ENCODE measurements at places on chromosomes 16 and 17.

- no peak for DNase-seq
Observed at GRCh38 chr17:68674029-68674925, 73.1 kb upstream of the FAM20A start.

DNA sequence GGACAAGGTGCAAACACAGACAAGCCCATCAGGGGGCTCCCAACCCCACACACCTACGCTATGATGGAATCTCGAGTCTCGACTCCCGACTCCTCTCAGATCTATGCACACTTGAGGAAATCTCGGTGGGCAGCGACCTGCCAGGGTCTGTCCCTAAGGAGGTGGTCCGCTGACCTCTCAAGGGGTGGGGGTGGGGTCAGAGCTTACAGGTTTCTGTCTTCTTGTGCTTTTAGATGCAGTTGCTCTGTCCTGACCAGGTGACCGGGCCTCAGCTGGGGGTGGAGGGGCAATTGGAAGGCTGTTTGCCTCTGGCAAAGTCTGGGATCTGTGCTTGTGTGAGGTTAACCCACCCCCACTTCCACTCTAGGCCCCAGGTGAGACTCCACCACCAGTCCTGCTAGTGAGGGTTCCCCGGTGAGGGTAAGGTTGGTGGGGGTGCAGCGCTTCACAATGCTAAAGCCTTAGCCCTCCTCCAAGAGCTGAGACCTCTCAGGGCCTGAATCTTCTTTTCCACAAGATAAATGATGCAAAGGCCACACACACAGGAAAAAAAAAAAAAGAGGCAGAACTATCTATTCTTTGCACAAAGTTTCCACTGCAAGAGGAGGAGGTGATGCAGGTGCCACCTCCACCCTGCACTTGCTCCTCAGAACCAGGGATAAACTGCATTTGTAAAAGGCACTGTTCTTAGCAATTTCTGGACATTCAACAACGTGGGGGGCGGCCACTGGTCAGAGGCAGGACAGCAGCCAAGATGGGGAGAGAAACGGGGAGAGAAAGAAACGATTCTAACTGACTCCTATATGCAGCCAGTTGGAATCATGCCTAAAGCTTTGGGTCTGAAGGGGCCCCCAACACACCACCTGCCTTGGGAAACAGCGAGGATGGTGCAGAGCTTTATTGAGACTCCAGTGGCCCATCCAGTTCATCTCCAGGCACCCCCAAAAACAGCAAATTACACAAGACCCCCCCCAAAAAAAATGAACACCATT, 4.1 kb downstream of the CISD3 start:
- DNase-seq: no peak

DNA sequence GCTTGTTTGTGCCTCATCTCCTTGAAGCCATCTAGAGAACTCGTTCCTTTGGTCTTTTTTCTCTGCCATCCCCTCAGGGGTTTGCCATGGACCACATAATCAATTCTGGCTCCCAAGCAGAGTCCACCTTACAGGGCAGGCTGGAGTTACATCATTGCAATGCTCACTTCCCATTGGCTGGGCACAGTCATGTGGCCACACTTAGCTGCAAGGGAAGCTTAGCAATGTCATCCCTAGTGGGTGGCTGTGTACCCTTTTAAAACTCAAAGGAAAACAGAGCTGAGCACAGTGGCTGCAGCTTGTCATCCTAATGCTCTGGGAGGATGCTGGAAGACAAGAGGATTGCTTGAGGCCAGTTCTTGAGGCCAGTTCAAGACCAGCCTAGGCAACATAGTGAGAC, 41.9 kb upstream of the POLR3E start:
- DNase-seq: no peak

- no peak for DNase-seq
Observed at GRCh38 chr17:77456951-77457548, 316.3 kb downstream of the SEC14L1 start.

- DNase-seq: no peak
Observed at GRCh38 chr17:19269106-19269505, 31.9 kb downstream of the EPN2 start.

- no peak for DNase-seq
Observed at GRCh38 chr17:73215447-73215846, 22.6 kb downstream of the COG1 start.

DNA sequence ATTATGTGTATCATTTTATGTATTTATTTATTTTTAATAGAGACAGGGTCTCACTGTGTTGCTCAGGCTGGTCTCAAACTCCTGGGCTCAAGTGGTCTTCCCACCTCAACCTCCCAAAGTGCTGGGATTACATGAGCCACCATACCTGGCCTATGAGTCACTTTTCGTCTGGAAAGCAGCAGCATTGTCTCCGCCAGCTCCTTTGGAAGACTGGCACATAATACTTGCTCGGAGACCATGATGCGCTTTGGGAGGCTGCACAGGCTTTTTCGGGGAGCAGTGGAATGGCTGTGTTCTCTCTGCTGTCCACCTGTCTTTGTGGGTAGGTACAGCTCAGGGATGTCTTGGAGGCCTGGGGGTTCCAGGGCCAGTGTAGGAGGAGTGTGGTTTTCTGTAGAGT, 102.2 kb downstream of the AATF start:
- DNase-seq: no peak

- no peak for DNase-seq
Observed at GRCh38 chr16:60432472-60432871, 1603.8 kb downstream of the CDH8 start.

DNA sequence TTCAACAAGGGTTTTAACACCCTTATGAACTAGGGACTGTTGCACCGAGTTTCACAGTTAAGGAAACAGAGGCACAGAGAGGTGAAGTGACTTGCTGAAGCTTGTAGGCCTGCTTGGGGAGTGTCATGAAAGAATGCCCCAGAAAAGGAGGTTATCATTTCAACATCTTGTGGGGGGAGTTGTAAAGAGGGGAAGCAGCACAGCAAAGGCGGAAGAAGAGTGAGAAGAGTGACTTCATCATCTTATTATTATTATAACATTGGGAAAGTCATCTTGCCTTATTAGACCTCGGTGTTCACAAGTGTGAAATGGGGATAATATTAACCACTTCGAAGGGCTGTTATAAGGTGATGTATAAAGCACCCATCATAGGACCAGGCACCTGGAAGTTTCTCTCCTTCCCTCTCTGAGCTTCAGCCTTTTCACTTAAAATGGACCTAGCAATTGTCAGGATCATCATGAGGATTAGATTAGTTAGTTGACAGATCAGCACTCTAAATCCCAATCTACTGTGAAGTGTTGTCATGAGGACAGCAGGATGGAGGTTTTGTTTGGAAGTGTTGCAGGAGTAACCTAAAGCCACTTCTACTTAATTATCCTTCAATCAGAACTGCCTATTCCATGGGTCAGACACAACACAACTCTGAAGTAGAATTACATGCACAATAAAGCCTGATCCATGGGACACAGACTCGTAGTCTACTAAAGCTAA, 2.3 kb downstream of the CCL4 start:
- DNase-seq: no peak

DNA sequence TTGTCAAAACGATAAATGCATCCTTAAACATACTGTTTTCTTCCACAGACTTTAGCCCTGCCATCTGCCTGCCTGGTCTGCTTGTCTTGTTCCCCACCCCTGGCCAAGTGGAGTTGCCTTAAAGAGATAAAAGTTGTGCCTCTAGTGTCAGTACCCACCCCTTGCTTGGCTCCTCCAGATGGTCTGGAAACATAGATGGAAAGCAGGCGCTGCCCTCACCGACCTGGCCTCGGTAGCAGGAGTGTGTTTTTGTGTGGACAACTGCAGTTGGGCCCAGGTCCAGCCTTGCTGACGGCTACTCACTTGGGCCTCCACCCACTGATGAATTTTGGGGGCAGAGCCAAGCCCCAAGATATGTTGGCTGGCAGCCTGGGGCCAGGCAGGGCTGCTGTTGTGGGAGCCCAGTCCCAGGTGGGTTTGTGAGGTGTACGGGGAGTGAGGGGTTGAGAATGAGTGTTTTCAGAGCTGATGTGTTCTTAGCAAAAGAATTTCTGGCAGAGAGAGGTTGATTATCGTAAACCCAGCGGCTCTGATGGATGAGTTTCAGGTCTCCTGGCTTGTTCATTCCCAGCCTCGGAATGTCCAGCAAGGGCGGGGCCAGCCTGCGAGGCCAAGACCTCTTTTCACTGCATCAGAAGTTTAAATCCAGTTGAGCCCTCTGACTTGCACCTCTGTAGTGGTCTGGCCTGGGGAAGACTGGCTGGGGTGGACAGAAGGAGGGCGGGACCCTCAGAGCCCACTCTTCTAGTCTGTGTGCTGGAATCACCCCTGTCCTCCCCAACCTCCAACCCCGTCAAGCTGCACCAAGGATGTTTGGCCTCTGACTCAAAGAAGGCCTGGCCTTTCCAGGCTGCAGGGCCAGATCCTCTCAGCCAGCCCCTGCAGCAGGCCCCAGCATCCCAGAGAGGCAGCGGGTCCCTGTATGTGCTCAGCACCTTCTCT, 179.7 kb downstream of the RAB11FIP4 start:
- no peak for DNase-seq

- DNase-seq: no peak
Observed at GRCh38 chr17:45345246-45345553, 28.4 kb upstream of the MAP3K14 start.

DNA sequence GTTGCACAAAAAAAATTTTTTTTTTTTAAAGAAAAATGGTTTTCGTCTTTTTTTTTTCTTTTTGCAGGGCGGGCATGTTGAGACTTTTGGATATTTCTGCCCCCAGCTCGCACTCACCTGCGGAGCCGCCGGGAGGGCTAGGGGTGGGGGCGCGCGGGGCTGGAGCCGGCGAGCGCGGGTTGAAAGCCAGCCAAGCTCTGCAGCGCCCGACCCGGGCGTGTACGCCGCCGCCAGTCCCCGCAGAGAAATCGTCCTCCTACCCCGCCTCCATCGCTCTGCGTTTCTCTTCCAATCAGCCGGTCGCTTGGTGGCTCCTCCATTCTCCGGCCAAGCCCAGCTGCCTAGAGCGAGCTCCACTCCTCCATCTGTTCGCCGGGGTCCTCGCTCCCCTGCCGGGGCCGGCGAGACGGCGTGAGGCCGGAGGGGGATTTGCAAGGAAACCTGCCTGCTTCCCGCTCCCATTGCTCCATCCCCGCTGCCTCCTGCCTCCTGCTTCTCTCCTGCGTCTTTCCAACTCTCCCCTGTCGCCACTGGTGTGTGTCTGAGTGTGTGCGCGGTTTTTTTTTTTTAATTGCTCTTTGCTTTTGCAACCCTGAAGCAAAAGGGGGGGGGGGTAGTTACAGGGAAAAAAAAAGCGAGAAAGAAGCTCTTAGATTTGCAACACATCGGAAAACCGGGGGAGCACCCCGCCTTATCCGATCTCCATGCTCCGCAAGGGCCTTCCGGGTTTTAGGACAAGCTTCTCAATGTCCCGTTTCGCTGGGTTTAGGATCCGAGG, 1.8 kb upstream of the UBTF start:
- peak; percentile 87 for DNase-seq

- peak; percentile 18 for DNase-seq
Observed at GRCh38 chr16:80346111-80346632, 194.6 kb upstream of the DYNLRB2 start.

DNA sequence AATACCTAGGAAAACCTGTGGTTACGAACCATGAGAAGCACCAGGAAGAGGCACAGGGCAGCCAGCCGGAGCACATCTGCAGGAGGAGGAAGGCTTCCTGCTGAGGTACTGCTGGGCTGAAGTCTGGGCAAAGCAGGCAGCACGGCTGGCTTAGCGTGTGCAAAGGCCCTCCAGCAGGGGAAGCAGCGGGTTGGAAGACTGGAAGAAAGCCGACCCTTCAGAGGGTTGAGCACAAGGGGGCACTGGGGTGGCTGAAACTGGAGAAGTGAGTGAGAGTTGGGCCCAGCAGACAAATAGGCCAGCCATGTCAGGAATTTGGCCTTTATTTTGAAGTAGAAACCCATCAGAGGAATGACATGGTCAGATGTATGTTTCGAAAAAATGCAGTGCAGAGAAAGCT, 12.1 kb upstream of the HSD3B7 start:
- DNase-seq: no peak

GRCh38 chr16:13805951-13806350, 114.0 kb upstream of the ERCC4 start:
- no peak for DNase-seq

GRCh38 chr17:71613996-71614395, 506.8 kb upstream of the SOX9 start:
- DNase-seq: no peak

GRCh38 chr17:74860872-74861661, 1.4 kb upstream of the GRIN2C start:
- DNase-seq: no peak

DNA sequence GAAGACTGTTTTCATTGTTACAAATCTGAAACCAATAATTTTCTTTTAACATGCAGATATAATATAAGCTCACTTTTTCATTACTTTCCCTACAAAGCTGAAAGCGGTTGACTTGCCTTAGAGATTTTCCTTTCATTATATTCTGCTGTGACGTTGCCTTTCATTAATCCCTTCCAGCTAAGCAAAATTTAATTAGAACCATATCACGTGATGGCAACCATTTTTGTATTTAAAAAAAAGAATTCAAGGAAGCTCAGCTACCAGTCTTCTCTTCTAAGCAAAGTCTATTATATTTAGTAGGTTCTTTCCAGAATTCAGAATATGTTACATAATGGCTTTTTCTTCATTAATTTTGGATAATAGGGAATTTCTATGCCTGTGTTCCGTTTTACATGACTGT, 186.5 kb downstream of the PRKCA start:
- no peak for DNase-seq

- no peak for DNase-seq
Observed at GRCh38 chr17:27233059-27233458, 60.9 kb upstream of the WSB1 start.

DNA sequence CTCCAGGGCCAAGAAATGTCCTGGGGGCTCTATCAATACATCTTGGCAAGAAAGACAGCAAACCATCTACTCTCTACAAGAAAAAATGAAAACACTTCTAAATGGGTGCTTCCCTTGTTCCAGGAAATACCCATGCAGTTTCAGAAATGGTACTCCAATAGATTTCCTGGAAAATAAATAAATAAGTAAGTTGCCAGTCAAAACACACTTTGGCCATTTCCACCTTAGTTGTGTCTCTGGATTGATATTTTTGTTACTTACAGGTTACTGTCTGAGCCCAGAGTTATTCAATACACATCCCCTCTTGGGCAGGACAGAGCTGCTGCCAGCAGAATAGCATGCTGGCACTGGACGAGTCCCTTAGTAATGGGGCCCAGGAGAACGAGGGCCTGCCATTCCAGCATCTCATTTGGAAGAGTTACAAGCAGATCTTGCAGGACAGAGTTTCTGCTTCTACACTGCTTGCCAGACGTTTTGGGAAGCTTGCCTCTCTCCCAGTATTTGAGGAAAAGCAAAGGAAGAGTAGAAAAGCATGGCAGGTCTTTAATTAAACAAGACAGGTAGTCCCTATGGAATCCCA, 100.5 kb downstream of the SMG6 start:
- DNase-seq: no peak

GRCh38 chr16:88769617-88770460, 15.2 kb downstream of the PIEZO1 start:
- DNase-seq: peak; percentile 87

GRCh38 chr16:22183335-22183734, 21.0 kb downstream of the SDR42E2 start:
- peak; percentile 6 for DNase-seq

Measured in GM13977 (cell line).